ENCODE measurements at places on chromosomes 1 and 21.

- no peak for DNase-seq
Observed at GRCh38 chr1:206686478-206687249, 2.0 kb downstream of the MAPKAPK2 start.

- no peak for DNase-seq
Observed at GRCh38 chr1:41626616-41627375, 142.3 kb upstream of the EDN2 start.

DNA sequence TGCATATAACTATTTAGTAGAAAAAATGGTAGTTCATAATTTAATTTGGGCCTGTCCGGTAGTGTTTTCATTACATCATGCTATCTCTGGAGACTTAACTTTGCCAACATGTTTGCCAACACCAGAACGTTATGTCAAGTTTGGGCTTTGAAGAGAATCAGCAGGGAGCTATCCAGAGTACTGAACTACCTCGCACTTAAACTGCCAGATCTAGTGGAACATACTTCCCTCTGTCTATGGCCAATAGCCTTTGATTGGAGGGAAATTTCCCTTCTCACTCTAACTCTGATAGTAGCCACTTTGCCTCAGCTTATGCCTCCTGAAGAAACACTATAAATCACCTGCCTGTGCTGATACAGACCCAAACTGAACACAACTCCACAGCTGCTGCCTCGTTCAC, 10.0 kb downstream of the LRRC53 start:
- DNase-seq: no peak

DNA sequence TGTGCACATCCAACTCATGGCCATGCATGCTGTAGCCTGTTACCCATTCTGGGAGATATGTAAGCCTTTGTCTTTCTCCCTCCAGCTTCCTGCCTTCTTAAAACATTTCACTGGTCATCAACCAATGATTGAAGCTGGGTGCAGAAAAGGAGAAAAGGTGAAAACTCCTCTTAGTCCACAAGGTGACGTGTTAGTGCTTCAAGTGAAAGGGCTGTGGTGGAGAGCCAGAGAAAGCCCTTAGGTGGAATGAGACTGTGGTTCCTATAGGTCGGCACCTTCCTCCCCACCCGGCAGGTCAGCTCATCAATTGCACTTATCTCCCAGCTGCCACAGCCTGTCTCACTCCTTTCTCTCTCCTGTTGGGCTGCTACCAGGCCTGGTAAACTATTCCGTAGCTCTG, 30.4 kb downstream of the ERG start:
- DNase-seq: no peak

GRCh38 chr1:219973213-219973612, 44.9 kb upstream of the SLC30A10 start:
- no peak for DNase-seq

GRCh38 chr1:107677697-107678096, 287.3 kb downstream of the VAV3 start:
- no peak for DNase-seq

GRCh38 chr1:218617986-218618385, 272.9 kb downstream of the TGFB2 start:
- DNase-seq: no peak

DNA sequence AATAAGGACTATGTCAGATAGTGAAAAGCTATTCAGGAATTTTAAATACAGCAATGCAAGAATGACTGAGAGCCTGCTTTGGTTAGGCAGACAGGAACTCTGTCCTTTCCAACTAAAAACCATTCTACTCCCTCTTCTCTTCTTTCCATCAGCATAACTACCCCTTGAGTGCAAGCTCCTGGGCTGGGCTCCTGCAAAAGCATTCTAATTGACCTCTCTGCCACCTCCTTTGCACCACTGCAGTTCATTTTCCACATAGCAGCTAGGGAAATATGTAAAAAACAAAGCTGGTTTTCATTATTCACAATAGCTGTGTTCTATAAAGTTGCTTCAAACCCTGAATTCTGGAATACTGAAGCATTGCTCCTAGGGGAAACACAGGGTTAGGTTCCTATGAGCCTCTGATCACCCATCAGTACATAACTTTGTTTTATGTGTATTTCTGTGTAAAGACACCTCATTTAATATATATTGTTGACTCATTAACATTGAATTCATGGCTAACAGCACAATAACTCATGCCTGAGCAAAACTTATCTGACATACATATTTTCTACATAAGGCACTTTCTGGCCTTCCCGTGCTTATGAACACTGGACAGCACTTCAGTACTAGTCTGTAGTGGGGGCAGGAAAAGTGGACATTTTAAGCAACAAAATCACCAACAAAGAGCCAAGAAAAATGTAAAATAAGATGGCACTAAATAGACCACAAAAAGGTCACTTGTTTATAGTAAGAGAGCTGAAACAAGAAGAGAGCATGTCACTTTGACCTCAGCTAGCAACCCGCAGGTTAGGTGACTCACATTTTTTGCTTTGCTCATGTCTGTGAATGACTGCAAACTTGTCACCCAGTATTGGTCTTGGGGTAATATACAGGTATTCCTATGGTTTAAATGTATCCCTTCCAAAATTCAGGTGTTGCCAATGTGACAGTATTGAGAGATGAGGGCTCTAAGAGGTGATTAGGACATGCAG, 57.9 kb upstream of the IRF2BP2 start:
- no peak for DNase-seq

GRCh38 chr1:10965546-10966226, 46.8 kb upstream of the TARDBP start:
- no peak for DNase-seq

DNA sequence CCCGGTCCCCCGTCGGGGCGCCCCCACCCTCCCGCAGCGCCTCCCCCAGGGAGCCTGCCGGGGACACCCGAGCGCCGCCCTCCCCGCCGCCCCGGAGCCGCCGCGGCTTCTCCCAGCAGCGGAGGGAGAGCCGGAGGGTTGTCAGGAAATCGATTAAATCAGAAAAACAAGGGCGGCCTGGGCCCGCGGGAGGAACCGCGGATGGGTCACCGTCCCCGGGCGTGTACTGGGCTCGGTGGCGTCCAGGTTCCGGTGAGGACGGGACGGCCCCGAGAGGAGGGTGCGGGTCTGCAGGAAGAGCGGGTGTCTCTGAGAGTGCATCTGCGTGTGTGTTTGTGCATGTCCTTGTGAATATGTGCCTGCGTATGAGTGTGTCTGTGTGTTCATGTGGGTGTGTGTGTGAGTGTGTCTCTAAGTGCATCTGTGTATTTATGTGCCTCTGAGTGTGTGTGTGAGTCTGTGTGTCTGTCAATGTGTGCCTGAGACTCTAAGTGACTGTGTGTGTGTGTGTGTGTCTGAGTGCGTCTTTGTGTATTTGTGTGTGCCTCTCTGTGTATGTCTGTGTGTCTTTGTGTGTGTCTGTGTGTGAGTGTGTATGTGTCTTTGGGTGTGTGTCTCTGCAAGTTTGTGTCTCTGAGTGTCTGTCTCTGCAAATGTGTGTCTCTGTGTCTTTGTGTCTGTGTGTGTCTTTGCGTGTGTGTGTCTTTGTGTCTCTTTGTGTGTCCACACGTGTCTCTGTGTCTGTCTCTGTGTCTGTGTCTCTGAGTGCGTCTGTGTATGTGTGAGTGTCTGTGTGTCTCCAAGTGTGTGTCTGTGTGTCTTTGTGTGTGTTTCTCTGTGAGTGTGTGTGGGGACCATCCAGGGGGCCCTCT, 1.1 kb downstream of the SPSB1 start:
- peak; percentile 58 for DNase-seq

- DNase-seq: no peak
Observed at GRCh38 chr21:16426936-16427335, 697.2 kb downstream of the USP25 start.

- no peak for DNase-seq
Observed at GRCh38 chr1:56411484-56412180, 167.7 kb downstream of the PLPP3 start.

- no peak for DNase-seq
Observed at GRCh38 chr1:245550720-245551043, 395.9 kb downstream of the KIF26B start.

DNA sequence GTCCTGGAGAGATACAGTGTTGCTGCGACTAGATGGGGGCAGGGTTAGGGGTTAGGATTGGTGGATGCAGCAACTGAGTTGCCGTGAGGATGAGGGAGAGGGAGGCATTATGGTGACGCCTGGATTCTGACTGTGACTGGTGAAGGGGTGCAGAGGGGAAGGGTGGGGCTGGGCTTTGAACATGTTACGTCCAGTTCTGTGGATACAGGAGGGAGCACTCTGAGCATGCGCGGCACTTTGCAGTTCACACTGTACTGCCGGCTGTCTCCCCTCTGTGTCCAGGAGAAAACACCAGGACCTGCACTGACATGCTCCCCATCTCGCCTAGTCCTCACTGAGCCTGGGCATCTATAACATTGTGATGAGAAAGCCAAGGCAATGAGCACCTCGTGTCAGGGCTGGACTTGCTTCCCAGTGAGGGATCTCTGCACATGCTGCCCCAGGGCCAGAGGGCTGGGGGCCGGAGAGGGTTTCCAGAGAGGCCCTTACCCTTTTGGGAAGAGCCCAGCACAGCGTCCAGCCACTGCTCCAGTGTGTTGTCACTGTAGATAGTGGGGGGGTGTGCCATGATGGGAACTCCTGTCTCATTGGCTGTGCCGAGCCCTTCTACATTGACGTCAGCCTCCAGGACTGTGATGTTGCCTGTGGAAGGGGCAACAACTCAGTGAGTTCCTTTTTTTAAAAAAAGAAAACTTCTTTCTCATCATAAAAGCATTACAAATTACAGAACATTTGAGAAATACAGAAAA, 7.6 kb downstream of the FAM151A start:
- DNase-seq: no peak

- DNase-seq: no peak
Observed at GRCh38 chr21:15000081-15000480, 64.7 kb downstream of the NRIP1 start.

- DNase-seq: peak; percentile 18
Observed at GRCh38 chr1:225468270-225469020, 40.6 kb upstream of the LBR start.

GRCh38 chr1:219963432-219963831, 35.1 kb upstream of the SLC30A10 start:
- no peak for DNase-seq

GRCh38 chr21:19692231-19692630, 1288.6 kb upstream of the TMPRSS15 start:
- no peak for DNase-seq

- DNase-seq: no peak
Observed at GRCh38 chr1:32111789-32112188, 3.9 kb downstream of the KPNA6 start.

DNA sequence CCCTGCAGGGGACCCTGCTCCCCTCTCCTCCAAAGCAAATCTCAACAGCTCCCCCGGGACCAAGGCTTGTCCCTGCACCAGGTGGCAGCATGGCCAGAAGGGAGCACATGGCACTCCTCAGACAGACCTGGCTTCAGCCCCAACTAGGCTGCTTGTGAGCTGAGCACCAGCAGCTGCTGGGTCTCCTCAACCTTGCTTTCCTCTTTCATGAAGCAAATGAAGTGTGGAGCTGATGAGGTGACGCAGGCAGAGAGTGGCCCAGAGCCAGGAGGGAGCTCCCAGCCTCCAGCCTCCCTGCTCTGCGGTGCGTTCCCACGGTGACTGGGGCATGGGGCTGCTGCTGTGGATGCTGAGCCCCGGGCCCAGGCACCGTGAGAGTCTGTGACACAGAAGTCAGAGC, 34.0 kb downstream of the MEGF6 start:
- peak; percentile 64 for DNase-seq

- no peak for DNase-seq
Observed at GRCh38 chr1:184596950-184597645, 157.6 kb downstream of the EDEM3 start.

DNA sequence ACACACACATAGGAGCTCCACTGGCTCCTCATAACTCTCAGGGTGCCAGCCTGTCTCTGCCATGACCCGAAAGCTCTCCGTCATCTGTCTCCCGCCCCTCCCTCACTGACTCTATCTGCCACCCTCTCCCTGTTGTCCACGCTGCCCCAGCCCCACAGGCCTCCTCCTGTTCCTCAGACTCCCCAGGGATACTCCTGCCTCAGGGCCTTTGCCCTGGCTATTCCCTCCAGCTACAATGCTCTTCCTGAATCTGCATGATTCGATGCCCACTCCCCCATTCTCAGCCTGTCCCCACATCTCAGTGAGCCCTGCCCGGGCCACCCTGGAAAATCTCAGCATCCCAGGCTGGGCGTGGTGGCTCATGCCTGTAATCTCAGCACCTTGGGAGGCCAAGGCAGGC, 24.6 kb upstream of the DNAJC11 start:
- no peak for DNase-seq

- DNase-seq: no peak
Observed at GRCh38 chr1:210912752-210913151, 221.2 kb downstream of the KCNH1 start.

- DNase-seq: no peak
Observed at GRCh38 chr1:160419150-160419837, 18.9 kb downstream of the VANGL2 start.

GRCh38 chr21:17794518-17795145, 24.5 kb downstream of the C21orf91 start:
- no peak for DNase-seq

DNA sequence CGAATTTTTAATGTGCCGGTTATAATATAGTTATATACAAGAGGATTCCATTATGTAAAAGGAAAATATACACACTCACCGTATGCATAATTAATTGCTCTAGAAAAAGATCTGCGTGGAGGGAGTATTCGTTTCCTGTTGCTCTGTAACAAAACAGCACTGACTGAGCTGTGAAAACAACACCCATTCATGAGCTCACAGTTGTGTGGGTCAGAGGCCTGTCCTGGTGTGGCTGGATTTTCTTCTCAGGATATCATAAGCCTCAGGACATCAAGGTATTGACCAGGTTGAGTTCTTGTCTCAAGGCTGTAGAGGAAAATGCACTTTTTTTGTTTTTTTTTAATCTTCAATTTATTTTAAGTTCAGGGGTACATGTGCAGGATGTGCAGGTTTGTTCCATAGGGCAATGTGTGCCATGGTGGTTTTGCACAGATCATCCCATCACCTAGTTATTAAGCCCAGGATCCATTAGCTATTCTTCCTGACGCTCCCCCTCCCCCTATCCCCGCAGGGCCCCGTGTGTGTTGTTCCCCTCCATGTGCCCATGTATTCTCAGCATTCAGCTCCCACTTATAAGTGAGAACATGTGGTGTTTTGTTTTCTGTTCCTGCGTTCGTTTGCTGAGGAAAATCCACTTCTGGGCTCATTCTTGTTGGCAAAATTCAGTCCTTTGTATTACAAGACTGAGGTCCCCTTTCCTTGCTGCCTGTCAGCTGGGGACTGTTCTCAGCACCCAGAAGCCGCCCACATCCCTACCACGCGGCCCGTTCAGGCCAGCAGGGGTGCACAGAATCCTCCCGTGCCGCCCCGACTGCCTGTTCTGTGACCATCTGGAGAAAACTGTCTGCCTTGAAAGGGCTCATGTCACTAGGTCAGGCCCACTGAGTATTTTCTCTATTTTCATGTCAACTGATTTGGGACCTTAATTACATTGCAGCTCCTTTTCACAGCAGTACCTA, 87.4 kb upstream of the ERRFI1 start:
- no peak for DNase-seq

- DNase-seq: no peak
Observed at GRCh38 chr1:55703726-55704363, 488.7 kb upstream of the USP24 start.

DNA sequence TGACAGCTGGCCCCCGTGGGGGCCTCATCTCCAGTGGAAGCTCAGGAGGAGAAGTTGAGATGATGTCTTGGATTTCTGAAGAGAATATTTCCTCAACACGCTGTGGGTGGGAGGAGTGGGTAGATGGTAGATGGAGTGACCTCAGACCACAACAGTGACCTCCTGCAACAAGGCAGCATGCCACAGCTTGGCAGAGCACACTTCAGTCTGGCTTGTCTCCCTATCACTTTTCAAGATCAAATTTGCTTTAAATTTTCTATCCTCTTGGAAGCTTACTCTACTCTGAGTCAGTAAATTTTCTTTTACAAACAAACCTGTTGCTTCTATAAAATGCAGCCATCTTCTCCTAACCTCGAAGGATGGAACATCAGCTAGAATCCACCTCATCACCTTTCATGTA, 59.7 kb downstream of the NTPCR start:
- no peak for DNase-seq

Measured in femur (tissue), 1 donor.